T-helper 1 cell (primary cell): ENCODE measurements at places on chromosomes 7 and 10.

- DNase-seq = no peak
These were observed 537.6 kb downstream of the LRMDA start for GRCh38 chr10:75969031-75969430.

GRCh38 chr7:91352091-91352490, 87.9 kb downstream of the FZD1 start:
- no peak for DNase-seq

DNA sequence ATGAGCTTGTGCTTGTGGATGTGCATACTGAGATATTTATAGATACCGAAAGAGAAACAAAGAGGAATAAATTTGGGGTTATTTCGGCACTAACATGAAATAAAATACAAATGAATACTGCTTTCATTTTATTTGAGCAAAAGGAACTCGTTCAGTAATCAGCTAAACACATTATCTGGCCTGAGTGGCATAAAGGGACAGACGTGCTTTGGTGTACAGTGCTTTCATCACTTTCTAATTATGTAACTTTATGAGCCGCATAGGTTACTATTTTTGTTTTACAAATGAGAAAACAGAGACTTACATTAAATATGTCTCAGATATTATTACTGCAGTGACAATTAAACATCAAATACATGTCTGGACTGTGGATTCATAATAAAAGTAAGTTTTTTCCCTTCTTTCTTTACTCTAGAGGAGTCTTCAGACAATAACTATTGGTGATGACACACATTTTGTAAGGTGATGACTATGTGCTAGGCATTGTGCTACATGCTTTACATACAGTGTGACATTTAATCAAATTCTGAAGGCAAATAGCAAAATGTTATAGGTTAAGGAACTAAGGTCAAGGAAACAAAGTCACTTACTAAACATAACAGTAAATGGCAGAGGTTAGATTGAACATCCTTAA, 503.3 kb downstream of the SORCS1 start:
- DNase-seq = no peak

DNA sequence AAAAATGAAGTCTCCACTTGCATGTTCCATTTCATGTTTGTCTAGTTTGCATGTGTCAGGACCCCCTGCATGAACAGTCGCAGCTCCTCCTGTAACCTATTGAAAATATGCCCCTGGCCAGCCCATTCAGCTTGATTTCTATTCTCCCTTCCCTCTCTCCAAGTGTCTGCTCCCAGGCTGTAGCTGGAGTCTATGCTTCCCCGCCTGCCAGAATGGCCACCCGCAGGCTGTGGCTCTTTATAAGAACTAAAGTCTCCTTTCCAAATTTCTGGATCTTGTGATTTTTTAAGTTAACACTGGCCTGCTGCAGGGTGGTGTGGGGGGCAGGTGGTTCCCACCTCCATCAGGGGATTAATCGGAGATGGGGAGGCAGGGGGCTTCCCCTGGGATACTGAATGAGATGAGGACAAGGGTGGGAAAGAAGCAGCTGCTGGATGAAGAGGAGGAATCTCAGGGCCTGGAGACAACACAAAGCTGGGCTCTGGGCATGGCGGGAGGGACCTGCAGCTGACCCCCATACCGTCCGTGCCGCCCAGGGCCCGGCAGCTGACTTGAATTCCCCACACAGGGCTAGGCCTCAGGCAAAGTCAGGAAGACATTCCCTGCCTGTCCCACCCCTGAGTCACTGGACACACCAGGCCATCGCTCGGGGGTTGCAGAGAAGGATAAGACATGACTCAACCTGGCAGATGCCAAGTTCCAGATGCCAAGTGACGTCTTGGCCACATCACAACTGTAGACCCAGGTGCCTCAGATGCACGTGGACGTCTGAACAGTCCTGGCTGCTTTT, 399.5 kb upstream of the FOXK1 start:
- DNase-seq = no peak

DNA sequence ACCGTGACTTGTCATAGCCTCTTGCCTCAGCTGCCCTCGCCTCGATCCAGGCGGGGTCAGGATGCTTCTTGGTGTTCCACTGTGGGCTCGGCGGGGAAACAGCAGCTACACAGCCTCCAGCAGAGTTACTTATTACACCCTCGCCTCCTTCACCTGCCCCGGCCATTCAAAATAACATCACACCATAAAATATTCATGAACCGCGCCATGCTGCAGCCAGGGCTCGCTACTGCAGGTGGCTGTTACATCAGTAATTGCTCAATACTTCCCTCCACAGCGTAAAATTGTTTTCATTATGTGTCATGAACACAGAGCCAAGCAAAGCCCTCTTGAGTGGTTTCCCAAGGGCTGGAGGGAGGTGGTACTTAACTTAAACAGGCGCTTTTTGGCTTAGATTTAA, 241.5 kb upstream of the SP8 start:
- DNase-seq = no peak

- no peak for DNase-seq
These were observed 28.6 kb upstream of the SH2D4B start for GRCh38 chr10:80509108-80509402.
